ENCODE measurements at places on chromosomes 12 and 14. TPM values are rescaled to one million over a fixed set of nuclear protein-coding genes. Genes with fewer than 3 reads are reported as not detected.
A peak's percentile ranks its signal among the peaks of the same experiment; 100 is the strongest.

DNA sequence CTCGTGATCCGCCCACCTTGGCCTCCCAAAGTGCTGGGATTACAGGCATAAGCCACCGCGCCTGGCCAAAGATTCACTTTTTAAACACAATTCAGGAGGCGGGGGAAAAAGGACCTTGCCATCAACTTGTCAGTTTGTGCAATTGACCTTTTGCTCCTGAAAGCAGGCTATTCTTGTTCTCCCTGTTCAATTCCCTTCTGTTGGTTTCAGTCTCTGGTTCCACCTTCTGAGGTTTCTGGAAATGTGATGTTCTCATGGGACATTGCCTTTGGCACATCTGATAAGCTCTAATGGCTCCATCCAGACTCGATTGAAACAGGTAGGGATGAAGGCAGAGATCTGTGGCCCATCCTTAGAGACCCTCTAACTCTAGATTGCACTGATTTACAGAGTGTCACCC lies 17.9 kb upstream of the CCDC85C start:
- no peak overlapping the region for H3K27ac ChIP-seq
- H3K36me3 ChIP-seq = no peaks in the 10 kb centered on the region
- H3K27me3 ChIP-seq = peaks cover 5% of the 10 kb centered on the region
- no peak for DNase-seq
- no peak overlapping the region for H3K4me3 ChIP-seq
- no peaks in the 10 kb centered on the region for H3K4me1 ChIP-seq

- H3K4me3 ChIP-seq = no peak overlapping the region
- H3K36me3 ChIP-seq = no peaks in the 10 kb centered on the region
- peaks cover 16% of the 10 kb centered on the region for H3K4me1 ChIP-seq
- DNase-seq = no peak
Measured at GRCh38 chr12:52247622-52248540, 14.8 kb downstream of the KRT7 start.

- no peak overlapping the region for H3K27ac ChIP-seq
- peaks cover 5% of the 10 kb centered on the region for H3K27me3 ChIP-seq
- no peak overlapping the region for H3K4me3 ChIP-seq
- H3K4me1 ChIP-seq = no peaks in the 10 kb centered on the region
- DNase-seq = no peak
Measured at GRCh38 chr14:93772263-93772662, 16.0 kb downstream of the PRIMA1 start.

DNA sequence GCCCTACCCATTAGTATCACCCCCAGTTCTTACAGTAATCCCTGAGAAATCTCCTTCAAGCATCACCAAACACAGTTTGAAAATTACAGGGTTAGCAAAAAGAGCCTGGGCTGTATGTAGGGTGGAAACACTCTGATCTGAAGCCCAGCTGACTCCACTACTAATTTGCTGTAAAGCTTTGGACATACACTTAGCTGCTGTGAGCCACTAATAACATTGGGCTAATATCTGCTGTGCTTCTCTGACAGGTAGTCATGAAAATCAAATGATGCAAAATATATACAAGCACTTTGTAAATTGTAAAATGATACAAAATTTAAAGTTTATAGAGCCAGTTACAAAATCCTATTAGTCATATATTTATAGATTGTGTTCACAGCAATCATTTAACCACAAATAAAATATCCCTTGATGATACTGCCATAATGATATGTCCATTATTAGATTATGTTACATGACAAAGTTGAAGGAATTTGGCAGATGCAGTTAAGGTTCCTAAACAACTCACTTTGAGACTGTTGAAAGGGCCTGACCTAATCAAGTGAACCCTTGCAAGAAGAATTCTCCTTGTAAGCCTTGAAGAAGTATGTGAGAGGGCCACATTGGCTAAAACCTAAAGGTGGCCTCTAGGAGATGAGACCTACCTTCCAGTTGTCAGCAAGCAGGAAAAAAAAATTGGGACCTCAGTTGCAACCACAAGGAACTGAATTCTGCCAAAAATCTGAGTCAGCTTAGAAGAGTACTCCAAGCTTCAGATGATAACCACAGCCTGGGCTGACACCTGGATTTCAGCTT lies 19.0 kb downstream of the TWF1 start:
- no peaks in the 10 kb centered on the region for H3K4me1 ChIP-seq
- DNase-seq = no peak
- no peak overlapping the region for H3K27ac ChIP-seq
- no peak overlapping the region for H3K4me3 ChIP-seq

DNA sequence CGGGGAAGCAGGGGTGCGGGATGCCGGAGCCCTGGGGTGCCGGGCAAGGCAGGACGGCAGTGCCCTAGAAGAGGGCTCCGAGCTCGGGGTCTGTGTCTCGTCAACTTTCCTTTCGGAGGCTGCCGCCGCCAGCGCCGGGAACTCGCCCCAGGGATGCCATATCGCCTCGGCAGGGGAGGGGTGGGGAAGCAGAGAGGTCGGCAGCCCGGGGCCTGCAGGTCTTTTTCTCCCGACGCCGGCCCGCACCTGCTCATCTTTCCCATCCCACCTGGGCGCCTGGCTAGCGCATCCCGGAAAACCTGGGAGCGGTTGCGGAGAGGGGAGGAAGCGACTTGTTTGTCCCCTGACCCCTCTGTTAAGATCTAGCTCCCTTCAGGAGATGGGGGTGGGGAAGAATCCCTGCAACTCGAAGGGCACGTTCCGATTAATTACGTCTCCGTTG lies 547 bp downstream of the CNTN1 start:
- H3K36me3 ChIP-seq = no peaks in the 10 kb centered on the region
- no peaks in the 10 kb centered on the region for H3K4me1 ChIP-seq
- no peak for DNase-seq
- no peak overlapping the region for H3K4me3 ChIP-seq
- no peaks in the 10 kb centered on the region for H3K27me3 ChIP-seq

- no peaks in the 10 kb centered on the region for H3K36me3 ChIP-seq
- no peak for DNase-seq
- H3K27me3 ChIP-seq = no peaks in the 10 kb centered on the region
- H3K4me3 ChIP-seq = no peak overlapping the region
Measured at GRCh38 chr14:94638961-94639817, 27.0 kb downstream of the SERPINA3 start.

- H3K27ac ChIP-seq = no peak overlapping the region
- H3K4me3 ChIP-seq = no peak overlapping the region
- peaks cover 4% of the 10 kb centered on the region for H3K36me3 ChIP-seq
- no peaks in the 10 kb centered on the region for H3K27me3 ChIP-seq
- no peak for DNase-seq
Measured at GRCh38 chr14:74888164-74889158, 6.7 kb downstream of the DLST start.

GRCh38 chr12:20596061-20596460 lies 99.1 kb upstream of the SLCO1C1 start:
- no peaks in the 10 kb centered on the region for H3K27me3 ChIP-seq
- no peaks in the 10 kb centered on the region for H3K4me1 ChIP-seq
- no peak for DNase-seq
- no peak overlapping the region for H3K27ac ChIP-seq
- no peaks in the 10 kb centered on the region for H3K36me3 ChIP-seq

DNA sequence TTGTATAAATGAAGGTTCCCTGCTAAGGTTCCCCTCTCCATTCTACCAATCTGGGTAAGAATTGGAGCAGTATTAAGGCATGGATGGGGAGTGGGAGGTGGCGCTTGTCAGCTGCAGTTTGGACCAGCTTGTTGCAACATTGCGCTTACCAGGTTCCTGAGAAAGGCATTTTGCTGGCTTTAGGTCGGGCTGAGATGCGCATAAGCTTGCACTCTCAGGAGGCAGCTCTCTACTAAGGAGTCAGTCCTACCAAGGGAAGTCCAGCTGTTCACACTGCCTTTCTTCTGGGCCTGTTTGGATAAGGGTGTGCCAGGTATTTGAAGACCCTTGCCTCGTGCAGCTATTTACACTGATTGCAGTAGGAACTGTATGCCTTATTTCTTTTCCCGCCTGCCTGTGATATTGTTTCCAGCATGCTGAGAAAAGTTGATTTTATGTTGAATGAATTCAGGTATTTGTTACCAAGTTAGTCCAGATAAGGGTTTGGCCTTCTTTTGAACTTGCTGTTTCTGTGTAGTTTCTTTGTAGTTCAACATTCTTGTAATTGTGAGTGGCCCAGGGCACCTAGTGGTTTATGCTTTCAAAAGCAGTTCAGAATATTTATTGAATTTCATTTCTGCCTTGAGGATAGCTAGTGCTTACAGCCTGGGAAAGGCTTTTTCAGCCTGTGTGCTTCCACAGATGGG lies 2.6 kb downstream of the MLEC start:
- H3K27me3 ChIP-seq = peaks cover 9% of the 10 kb centered on the region
- H3K36me3 ChIP-seq = peaks cover 7% of the 10 kb centered on the region
- peak overlapping the region; percentile 85 for H3K4me3 ChIP-seq
- peaks cover 45% of the 10 kb centered on the region for H3K4me1 ChIP-seq
- no peak overlapping the region for H3K27ac ChIP-seq

DNA sequence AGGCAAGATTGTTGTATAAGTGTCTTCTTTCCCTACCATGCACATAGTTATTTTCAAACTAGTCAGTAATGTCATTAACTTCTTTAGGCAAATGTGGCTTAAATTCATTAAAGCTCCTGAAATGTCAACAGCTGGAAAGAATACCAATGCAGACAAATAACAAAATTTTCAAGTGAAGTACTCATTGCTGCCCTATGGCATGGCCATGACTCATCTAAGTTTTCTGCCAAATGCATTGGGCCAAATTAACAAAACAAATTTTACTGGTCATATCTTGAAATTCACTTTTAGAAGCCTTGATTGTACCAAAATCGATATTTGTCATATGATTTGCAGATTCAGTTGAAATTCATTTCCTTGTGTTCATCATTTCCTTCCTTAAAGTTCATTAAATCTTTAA lies 915.9 kb downstream of the SLC6A15 start:
- no peak for DNase-seq
- H3K36me3 ChIP-seq = no peaks in the 10 kb centered on the region

DNA sequence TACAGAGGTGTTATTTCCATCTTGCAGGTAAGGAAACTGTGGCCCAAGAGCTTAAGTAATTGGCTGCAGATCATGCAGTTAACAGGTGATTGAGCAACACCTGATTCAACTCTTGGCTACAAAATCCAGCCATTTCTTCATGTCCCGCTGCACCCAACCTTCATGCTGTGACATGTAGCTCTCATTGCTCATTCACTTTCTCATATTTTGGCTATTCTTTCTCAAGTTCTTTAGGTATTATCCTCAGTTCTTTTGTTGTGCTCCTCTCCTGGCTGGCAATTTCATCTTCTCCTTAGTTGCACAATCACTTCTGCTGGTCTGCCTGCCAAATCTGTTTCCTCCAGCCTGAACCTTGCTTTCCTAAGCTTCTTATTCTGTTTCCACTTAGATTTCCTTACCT lies 300.8 kb downstream of the SSPN start:
- no peaks in the 10 kb centered on the region for H3K27me3 ChIP-seq
- H3K36me3 ChIP-seq = peaks cover 21% of the 10 kb centered on the region
- no peaks in the 10 kb centered on the region for H3K4me1 ChIP-seq
- H3K27ac ChIP-seq = no peak overlapping the region

- H3K27me3 ChIP-seq = no peaks in the 10 kb centered on the region
- peaks cover 46% of the 10 kb centered on the region for H3K4me1 ChIP-seq
Measured at GRCh38 chr12:66321435-66321834, 19.1 kb downstream of the HELB start.

DNA sequence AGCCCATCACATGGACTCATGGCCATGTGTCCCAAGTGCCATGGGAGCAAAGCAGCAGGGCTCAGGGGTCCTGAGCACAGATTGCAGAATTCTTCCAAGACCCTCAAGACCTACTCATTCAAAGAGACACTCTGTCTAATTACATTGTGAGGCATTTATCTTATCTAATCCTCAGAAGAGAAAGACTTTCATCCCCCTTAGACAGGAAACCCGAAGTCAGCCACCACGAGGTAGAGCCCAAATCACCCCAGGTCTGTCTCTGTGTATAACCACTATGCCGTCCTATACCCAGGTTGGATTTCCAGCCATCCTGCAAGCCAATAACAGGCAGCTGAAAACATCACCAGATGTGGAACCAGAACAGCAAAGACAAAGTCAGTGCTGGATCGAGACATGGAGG lies 8.9 kb upstream of the BCL11B start:
- H3K4me3 ChIP-seq = peak overlapping the region; percentile 59
- peaks cover 14% of the 10 kb centered on the region for H3K36me3 ChIP-seq
- H3K27ac ChIP-seq = no peak overlapping the region
- peaks cover 75% of the 10 kb centered on the region for H3K4me1 ChIP-seq
- no peaks in the 10 kb centered on the region for H3K27me3 ChIP-seq

- no peak for DNase-seq
- H3K4me1 ChIP-seq = peaks cover 99% of the 10 kb centered on the region
- no peaks in the 10 kb centered on the region for H3K27me3 ChIP-seq
- H3K4me3 ChIP-seq = peak overlapping the region; percentile 36
- no peaks in the 10 kb centered on the region for H3K36me3 ChIP-seq
Measured at GRCh38 chr12:104546575-104546974, 89.8 kb downstream of the CHST11 start.

DNA sequence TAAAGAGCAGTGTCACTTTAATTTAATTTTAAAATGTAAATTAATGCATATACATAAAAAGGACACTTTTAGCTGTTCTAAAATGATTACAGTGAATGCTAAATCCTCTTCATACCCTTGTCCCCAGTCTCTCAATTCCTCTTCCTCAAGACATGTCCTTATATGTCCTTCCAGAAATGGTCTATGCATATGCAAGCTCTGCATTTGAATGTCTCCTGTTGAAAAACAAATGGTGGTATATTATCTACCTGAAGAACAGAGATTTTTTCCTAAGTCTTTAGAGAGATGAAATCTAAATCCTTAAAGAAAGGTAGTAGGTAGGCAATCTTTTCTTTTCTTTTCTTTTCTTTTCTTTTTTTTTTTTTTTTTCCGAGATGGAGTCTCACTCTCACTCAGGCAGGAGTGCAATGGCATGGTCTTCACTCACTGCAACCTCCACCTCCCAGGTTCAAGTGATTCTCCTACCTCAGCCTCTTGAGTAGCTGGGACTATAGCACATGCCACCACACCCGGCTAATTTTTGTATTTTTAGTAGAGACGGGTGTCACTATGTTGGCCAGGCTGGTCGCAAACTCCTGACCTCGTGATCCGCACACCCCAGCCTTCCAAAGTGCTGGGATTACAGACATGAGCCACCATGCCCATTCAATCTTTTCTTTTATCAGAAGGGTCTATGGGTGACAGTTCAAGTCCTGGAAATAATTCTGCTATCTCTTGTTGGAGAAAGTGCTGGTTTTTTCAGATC lies 180.5 kb downstream of the PRKCH start:
- H3K4me3 ChIP-seq = no peak overlapping the region
- H3K27me3 ChIP-seq = peaks cover 2% of the 10 kb centered on the region
- peak overlapping the region; percentile 98 for H3K27ac ChIP-seq
- H3K36me3 ChIP-seq = peaks cover 18% of the 10 kb centered on the region
- no peak for DNase-seq

The LIN7A gene
- 0.35 TPM for polyA plus RNA-seq

The NFYB gene
- 26.2 TPM for polyA plus RNA-seq

The RABGGTA gene
- polyA plus RNA-seq = 52.0 TPM

The MGP gene
- polyA plus RNA-seq = 0.51 TPM

The KCNJ8 gene
- polyA plus RNA-seq = not detected

The SLC10A1 gene
- not detected for polyA plus RNA-seq

The VWF gene
- 0.10 TPM for polyA plus RNA-seq

The IAPP gene
- not detected for polyA plus RNA-seq

The BIN2 gene
- 359 TPM for polyA plus RNA-seq

The LBHD2 gene
- not detected for polyA plus RNA-seq

The TRIM9 gene
- 0.17 TPM for polyA plus RNA-seq

The TAS2R46 gene
- not detected for polyA plus RNA-seq

The SMIM41 gene
- not detected for polyA plus RNA-seq

All from immature natural killer cell (primary cell).